Cardiac ventricle fibroblast (primary cell): ENCODE measurements at places on chromosomes 16 and 17. TPM values are rescaled to one million over a fixed set of nuclear protein-coding genes. Genes with fewer than 3 reads are reported as not detected.

EVPLL gene
- not detected in 2 replicates for total RNA-seq

WNT9B gene
- not detected in 2 replicates for total RNA-seq

ABCA10 gene
- total RNA-seq: 2.8 TPM in 2 replicates

TMEM88 gene
- 1.5 TPM in 1 of 2 replicates, not detected in the other for total RNA-seq

SLC12A4 gene
- total RNA-seq: 32.1 and 42.1 TPM in 2 replicates

HAS3 gene
- 0.05 TPM in 1 of 2 replicates, not detected in the other for total RNA-seq

TRAP1 gene
- total RNA-seq: 37.7 and 41.2 TPM in 2 replicates

GPRC5B gene
- 6.6 TPM in 2 replicates for total RNA-seq

HASPIN gene
- total RNA-seq: 0.31 and 1.6 TPM in 2 replicates

ZNF771 gene
- total RNA-seq: 28.0 and 32.5 TPM in 2 replicates

CHST4 gene
- not detected in 2 replicates for total RNA-seq

CAPNS2 gene
- total RNA-seq: 0.56 TPM in 1 of 2 replicates, not detected in the other

NHERF2 gene
- total RNA-seq: 35.2 and 46.3 TPM in 2 replicates

LITAFD gene
- not detected in 2 replicates for total RNA-seq

SCNN1B gene
- 0.05 TPM in 1 of 2 replicates, not detected in the other for total RNA-seq

PLEKHG4 gene
- 6.8 and 13.0 TPM in 2 replicates for total RNA-seq

SRSF1 gene
- total RNA-seq: 98.4 and 117 TPM in 2 replicates

GRB2 gene
- total RNA-seq: 51.5 and 100 TPM in 2 replicates

NPIPB6 gene
- total RNA-seq: 0.06 TPM in 1 of 2 replicates, not detected in the other

KRTAP4-3 gene
- total RNA-seq: not detected in 2 replicates

CIBAR2 gene
- not detected in 2 replicates for total RNA-seq

OR4D1 gene
- total RNA-seq: not detected in 2 replicates

SMIM36 gene
- not detected in 2 replicates for total RNA-seq

PRAC1 gene
- not detected in 2 replicates for total RNA-seq

GNG13 gene
- not detected in 2 replicates for total RNA-seq

TBC1D3C gene
- not detected in 2 replicates for total RNA-seq

NPIPB9 gene
- 1.0 TPM in 1 of 2 replicates, not detected in the other for total RNA-seq

ZNF624 gene
- 2.9 and 8.9 TPM in 2 replicates for total RNA-seq

TBC1D28 gene
- total RNA-seq: not detected in 2 replicates

ATP1B2 gene
- 0.10 and 0.12 TPM in 2 replicates for total RNA-seq
